ENCODE measurements at places on chromosomes 2 and 18.
A peak's percentile ranks its signal among the peaks of the same experiment; 100 is the strongest.

DNA sequence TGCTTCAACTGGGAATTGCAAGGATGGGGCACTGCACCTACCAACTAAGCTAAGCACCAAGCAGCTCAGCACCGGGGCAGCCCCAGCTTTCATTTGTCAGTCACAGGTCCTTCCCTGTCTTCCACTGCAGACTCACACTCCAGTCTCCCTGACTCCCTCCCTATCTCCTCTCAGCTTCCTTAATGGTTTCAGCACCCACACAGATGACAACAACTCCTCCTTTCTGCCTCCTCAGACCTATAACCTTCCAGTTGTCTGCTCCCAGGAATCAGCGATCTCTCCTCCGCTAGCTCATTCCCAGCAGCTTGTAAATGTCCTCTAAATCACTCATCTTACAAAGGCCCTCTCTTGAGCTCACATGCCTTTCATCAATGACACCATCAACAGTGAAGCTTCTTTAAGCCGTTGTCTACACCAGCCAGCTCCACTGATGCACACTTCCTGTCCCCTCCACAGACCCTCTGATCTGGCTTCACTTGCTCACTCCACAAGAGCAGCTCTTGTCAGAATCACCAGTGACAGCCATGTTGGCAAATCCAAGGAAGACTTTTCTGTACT is 32.1 kb downstream of the CLASP1 start:
- no peak for DNase-seq

GRCh38 chr2:220556658-220557057 is 929.2 kb downstream of the SLC4A3 start:
- peak; percentile 76 for DNase-seq

DNA sequence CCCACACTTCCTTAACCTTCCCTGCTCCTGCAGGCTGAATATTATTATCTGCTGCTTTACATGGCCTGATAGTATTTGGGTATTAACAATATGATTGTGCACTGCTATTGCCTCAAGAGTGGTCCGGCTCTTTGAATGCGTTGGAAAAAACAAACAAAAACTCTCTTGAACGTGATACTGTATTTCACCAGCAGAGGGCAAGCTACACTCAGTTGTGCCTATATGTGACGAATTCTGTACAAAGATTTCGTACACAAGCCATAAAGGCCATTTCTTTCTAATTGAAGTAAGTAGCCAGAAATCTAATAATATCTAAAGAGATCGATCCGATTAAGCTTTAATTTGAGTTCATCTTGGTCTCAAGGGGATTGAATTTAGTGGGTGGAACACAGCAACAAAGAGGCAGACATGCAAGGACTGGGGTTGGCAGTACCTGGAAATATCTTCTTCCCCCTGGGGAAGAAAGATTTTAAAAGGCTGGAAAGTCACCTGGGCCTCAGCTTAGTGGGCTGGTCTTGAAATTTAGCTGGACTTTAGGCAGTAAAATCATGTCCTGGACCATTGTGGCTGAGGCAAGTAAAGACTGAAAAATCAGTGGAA is 49.3 kb upstream of the RAB6D start:
- peak; percentile 53 for DNase-seq

DNA sequence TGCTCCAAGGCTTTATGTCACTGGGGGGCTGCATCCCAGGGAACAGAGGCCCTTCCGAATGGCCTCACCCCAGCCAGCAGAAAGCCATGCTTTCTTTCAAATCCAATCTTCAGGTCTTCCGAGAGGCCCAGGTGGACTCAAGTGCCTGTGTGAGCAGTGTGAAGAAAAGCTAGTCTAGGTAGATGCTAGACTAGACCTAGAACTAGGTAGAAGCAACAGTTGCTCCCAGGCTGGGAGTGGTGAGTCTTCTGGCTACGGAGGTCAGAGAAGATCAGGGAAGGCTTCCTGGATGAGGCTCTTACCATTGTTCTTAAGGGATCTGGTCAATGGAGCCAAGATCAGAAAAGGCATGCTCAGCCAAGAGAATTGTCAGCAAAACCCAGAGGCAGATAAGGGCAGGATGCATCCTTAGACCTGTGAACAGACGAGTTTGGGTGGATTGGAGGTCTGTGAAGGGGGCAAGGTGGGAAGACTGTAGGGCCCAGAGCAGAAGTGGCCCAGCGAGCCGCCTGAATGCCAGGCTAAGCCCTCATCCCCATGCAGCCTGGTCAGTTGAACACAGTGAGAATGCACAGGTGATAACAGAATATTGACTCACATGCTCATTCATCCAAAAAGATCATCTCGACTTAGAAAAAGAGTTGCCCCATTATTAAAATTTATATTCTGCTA is 110.8 kb downstream of the SMAD7 start:
- no peak for DNase-seq

DNA sequence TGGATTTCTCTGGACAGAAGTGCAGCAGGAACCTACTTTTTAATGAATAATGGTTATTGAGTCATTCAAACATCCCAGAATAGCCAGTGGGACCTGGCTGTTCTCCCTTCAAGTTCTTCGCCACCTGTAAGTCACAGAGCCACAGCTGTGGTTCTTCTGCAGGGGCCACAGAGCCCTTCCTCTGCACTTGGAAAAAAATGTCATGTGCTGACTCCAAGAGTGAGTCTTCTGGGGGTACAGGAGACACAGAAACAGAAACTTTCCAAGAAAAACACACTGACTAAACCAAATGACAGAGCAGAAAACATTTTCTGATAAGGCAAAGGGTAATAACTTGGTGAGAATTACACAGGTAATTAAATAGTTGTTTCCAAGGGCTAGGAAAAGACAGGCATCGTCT is 68.7 kb upstream of the FN1 start:
- DNase-seq, result no peak

DNA sequence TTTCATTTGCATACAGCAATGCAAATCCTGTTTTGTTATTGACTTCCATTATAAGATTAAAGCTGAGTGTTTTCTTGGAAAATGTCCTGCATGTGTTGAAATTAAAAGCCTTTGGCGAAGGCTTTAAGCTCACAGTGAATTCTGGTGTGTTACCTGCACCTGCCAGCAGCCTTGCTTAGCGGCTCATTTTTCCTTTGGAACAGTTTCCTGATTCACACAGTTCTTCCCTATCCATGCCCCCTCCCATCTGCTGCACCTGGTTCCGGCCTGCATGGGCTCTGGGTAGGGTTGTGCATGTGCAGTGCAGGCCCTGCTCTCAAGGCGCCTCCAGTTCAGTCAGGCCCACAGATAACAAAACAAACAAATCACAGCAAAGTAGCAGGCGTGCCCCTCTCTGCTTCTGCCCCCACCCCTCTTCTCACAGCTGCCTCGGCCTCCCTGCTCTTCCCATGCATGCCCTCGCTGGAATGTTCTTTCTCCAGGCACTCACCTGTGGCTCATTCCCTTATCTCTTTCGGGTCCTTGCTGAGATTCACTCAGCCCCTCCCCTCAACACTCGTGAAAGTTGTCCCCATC is 15.8 kb downstream of the MTCL1 start:
- no peak for DNase-seq

GRCh38 chr2:220279372-220279771 is 651.9 kb downstream of the SLC4A3 start:
- DNase-seq, result peak; percentile 62

GRCh38 chr18:79912409-79912991 is 39.0 kb downstream of the SLC66A2 start:
- DNase-seq, result peak; percentile 33

DNA sequence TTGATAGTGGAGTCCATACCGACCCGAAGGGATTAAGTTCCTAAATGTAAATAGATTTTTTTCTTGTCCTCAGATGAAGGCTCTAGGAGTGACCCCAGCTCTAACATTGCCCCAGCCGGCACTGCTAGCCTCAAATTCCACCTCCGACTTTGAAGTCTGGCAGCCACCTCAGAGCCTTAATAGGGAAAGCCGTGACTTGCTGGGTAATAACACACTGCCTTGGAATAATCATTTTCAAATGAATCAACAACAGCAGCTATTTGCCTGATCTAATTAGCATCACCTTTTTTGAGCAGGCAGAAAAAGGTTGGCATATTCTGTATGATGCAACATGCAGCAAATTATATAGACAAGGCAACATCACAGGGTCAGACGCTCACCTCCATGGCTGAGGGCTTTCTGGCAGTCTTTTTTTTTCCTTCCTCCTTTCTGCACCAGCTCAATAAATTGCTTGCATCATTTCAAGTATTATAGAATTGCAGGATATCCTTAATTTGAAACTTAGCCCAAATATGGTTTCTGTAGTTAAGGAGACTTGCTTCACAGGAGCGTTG is 276.5 kb upstream of the ATP5MC3 start:
- DNase-seq, result no peak

DNA sequence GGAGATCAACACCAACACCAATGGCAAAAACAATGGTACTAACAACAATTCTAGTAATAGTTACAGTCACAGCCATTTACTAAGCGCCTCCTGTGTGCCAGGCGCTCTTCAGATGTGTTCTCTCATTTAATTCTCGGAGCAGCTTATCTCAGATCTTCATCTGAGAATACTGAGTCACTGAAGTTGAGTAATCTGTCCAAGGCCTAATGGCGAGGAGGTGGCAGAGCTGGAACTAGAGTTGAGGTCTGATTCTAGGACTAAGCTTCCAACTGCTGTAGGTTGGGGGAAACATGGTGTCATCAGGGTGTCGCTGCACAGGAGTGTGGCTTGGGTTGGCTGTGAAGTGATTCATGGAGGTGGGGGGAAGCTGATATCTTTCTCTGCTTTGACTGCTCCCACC is 156.1 kb downstream of the DYSF start:
- peak; percentile 39 for DNase-seq

DNA sequence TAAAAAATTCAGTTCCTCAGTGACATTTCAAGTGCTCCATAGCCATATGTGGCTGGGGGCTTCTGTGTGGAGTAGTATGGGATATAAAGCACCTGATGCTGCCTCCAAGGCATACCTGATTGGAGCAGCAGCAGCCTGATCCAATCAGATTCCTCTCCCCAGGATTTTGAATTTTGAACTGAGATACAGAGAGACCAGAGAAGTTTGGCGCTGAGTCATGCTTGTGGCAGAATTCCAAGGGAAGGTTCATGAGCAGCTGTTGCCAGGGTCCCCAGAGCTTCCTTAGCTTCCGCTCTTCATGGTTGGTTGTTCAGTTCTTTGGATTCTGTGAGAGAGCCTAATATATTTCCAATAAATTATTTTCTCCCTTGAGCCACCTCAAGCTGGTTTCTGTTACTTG is 29.0 kb upstream of the CFAP36 start:
- peak; percentile 49 for DNase-seq

DNA sequence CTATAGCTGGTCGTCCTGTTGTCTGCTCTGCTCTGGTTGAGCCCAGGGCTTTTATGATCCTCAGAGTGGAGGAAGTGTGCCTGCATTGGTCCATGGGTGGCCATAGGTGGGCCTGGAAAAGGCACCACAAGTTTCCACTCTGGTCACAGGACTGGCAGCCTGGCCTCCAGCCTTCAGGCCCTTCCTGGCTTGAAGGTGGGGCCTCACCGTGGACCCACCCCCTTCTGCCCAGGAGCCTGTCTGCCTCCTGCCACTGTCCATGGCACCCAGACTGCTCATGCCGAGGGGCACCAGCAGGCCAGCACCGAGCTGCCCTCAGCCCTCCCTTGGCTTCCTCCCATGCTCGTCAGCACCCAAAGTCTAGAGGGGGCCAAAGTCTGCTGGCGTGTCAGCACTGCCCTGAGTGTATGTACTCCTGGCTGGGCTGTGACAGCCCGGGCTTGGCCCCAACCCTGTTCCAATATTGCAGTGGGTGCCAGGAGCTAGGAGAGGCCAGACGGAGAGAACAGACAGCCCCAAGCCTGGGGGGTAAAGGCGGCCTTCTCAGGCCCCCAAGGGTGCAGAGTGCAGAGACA is 529.4 kb downstream of the DCC start:
- DNase-seq, result no peak

GRCh38 chr2:36706021-36706876 is 9.7 kb downstream of the VIT start:
- DNase-seq, result peak; percentile 38

- DNase-seq, result no peak
Measured at GRCh38 chr18:4704781-4705180, 249.7 kb upstream of the DLGAP1 start.

GRCh38 chr18:48348739-48349138 is 60.4 kb downstream of the ZBTB7C start:
- no peak for DNase-seq

- DNase-seq, result no peak
Measured at GRCh38 chr2:234116010-234116409, 65.5 kb downstream of the SPP2 start.

DNA sequence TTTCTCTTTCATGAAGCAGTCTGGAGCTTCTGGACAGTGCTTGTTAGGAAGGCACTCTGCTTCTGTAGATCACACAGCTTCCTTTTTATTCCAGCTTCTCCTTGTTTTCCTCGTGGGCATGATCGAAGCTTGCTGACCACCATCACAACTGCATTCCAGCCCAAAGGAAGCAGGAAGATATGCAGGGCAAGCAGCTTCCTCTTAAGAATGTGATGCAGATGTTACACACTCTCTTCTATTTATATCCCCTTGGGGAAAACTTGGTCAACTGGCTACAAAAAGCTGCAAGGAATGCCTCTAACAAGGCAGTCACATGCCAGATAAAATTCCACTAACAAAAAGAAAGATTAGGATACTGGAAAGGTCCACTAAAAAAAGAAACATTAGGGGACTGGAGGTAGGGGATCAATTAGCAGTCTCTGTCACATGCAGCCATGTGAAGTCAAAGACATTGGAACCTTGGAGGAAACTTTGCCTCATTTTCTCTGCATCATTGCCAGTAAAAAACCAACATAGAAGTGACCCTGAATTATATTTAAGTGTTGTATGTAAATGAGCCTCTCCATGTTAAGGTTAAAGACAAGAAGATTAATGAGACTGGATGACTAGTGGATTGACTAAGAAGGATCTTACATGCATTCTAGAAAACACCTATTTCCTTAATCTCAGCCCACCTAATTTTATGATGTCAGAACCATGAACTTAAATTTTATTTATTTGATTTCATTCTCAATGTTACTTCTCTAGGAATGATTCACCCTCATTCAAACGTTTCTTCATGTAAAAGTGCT is 98.3 kb downstream of the NAB1 start:
- DNase-seq, result peak; percentile 87

GRCh38 chr2:11488809-11489208 is 22.8 kb upstream of the E2F6 start:
- no peak for DNase-seq

DNA sequence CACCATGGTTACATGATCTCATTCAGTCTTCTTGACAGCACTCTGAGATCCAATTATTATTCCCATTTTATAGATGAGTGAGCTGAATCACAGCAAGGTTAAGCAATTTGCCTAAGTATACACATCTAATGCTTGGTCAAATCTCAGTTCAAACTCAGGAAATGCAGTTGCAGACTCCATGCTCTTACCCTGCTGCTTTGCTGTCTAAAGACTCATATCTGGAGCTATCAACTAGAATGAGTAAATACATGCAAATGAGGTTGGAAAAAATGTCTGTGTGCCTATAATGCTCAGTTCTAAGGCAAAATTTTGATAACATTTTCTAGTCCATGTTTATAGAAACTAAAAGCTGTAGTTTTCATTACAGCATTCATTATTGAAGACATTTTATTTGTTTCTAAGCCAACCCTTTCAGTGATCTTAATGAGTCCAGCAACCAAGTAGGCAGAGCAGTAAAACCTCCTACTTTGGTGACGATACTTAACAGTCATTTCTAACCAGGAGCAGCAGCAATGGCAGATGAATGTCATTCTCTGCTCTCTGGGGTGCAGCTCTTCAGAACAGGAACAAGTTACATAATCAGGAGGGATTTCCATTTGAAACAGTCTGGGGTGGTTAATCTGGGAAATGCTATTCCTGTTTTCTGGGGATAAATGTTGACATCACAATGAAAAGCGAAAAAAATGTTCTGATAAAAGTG is 396.8 kb upstream of the UBE2E3 start:
- DNase-seq, result no peak
